ENCODE measurements at places on chromosomes 2 and 18.
A peak's percentile ranks its signal among the peaks of the same experiment; 100 is the strongest.

DNA sequence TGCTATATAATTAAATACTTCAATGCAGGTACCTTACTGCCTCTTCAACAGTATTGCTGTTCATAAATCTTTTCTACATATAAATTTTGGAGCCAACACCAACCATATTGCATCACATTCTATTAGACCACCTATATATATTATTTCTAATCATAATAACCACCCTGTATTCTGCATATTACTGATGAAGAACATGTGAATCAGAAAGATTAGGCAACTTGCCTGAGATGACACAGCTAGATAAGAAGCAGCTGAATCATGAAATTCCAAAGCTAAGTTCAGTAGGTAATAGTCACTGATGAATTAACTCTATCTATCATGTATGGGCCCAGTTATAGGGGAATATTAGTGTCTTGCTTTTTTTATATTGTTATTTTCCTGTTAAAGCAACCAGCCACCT is 161.8 kb downstream of the AGPS start:
- no peak for DNase-seq

GRCh38 chr2:75495862-75496261 is 64.9 kb downstream of the EVA1A start:
- DNase-seq, result no peak

DNA sequence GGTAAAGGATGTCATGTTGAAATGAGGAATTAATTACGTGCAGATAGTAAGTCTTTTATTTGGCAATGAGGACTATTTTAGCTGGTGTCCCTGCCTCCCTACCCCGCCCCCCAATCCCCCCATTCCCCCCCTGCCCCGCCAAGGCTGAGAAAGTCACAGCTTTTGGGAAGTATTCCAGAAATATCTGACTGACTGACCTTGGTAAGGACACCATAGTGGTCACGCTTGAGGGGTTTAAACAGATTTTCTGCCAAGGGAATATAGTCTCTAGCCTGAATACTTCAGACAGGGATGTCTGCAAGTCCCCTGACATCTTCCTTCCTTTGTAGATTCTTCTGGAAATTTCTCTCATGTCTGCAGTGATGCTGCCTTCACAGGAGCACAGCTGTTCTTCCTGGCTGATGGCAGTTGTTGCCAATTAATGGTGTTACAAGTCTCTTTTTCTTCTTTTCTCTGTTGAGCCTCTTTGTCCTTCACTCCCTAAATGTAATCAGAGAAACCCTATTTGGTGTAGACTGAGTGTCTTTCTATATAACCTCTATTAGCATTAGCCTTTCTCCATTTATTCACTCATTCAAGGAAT is 53.7 kb upstream of the MGAT5 start:
- DNase-seq, result no peak

GRCh38 chr2:123532126-123532525 is 493.0 kb upstream of the CNTNAP5 start:
- no peak for DNase-seq

- DNase-seq, result no peak
These were observed 100.5 kb upstream of the VWC2L start for GRCh38 chr2:214310319-214310718.

GRCh38 chr18:36128907-36129299 is 237 bp downstream of the SLC39A6 start:
- DNase-seq, result no peak

DNA sequence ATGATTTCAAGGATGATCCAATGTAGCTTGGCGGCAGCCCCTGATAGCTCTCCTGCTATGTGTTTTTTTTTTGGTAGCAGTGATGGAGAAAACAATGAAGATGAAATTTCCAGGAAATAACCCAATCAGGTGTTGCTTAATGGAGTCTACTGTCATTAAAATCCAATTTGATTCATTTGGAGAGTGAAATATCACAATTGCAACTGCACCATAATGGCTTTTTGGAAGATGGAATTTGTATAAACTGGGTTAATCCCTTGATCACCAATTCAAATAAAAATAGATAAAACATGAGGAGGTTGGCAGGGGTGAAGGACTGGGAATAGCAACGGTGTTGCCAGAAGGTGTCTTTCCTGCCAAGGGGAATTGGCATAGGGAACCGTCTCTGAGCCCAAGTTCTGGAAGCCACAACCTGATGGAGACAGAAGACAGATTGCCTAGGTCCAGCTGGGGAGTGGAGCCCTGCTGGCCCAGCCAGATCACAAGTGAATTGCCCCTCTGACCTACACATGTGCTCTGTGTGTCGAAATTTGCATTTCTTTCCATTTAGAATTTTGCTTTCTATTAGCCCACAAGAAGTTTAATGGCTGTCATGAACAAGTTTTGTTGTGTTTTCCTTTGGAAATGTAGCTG is 170.3 kb upstream of the SPRED2 start:
- DNase-seq, result no peak

DNA sequence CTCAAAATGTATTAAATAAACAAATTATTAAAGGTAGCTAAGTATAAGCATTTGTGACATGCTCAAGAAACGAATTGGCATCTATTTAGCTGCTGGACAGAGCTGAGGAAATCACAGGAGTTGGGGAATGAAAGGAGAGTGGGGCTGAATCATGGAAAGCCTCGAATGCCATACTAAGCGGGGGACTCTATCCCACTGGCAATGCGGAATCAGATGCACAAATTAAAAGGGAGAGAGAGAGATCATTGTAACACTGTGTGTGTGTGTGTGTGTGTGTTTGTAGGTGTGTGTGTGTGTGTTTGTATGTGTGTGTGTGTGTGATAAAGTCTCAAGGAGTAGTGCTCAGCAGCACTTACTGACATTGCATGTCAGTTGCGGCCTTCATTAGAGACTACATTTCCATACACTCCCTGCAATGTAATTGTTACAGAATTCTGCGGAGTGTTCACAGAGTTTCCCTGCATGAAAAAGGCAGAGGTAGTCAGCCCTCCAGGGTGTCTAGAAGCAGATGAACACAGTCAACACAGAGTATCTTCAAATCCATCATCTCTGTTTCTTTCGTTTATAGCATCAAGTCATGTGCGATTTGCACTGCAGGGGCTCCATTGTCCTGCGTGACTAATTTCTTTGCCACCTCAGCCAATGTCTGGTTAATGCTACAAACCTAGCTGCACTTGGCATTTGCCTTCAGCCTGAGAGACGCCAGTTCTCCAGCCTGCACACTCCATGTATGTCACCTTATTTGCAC is 111.7 kb upstream of the CYRIA start:
- no peak for DNase-seq

- DNase-seq, result no peak
These were observed 117.8 kb downstream of the DYM start for GRCh38 chr18:49342690-49343089.

DNA sequence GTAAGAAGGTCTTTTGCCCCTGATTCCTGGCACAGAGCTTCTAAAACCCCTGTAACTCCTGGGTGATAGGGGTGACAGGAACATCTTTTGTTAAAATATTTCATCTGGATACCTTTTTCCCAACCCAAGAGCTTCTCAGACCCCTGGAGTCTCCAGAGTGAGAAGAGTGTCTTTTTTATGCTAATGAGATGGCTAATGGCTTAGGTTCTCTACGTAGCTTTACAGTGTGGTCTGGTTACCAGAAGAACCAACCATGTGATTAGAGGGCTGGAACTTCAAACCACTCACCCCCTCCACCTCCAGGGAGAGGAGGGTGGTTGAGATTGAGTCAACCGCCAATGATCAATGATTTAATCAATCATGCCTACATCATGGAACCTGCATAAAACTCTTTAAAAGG is 16.2 kb upstream of the DCC start:
- DNase-seq, result no peak

DNA sequence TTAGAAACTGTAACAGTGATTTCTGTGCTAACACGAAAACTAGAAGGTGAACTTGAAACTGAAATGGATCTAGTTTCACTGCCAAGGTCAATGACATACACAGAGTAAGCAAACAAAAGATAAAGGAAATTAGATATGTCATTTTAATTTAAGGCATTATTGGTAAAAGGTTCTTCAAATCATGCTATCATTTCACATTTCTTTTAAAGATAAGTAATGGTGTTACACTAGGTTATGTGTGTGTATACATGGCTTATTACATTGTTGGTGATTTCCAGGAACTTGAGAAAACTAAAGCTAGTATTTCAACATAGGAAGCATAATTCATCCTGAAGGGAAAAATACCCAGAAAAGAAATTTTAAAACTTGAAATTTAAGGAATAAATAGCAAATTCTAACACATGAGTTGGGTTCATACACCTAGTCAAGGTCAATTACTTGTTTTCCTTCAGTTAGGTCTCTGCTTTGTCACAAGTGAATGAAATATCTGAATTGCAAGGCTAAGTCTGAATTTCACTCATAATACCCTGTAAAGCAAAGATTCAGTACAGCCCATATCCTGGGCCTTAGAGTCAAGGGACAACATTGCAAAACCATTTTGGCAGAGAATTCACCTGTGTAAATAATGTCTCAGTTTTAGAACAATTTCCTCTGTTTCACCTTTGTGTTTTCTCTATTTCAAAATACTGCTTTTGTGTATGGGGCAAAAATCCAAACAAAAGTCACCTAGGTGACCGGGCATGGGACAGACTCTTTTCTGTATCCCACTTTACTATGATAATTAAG is 141.6 kb downstream of the SRBD1 start:
- DNase-seq, result no peak

- no peak for DNase-seq
These were observed 3.8 kb downstream of the LIPG start for GRCh38 chr18:49565612-49566011.

DNA sequence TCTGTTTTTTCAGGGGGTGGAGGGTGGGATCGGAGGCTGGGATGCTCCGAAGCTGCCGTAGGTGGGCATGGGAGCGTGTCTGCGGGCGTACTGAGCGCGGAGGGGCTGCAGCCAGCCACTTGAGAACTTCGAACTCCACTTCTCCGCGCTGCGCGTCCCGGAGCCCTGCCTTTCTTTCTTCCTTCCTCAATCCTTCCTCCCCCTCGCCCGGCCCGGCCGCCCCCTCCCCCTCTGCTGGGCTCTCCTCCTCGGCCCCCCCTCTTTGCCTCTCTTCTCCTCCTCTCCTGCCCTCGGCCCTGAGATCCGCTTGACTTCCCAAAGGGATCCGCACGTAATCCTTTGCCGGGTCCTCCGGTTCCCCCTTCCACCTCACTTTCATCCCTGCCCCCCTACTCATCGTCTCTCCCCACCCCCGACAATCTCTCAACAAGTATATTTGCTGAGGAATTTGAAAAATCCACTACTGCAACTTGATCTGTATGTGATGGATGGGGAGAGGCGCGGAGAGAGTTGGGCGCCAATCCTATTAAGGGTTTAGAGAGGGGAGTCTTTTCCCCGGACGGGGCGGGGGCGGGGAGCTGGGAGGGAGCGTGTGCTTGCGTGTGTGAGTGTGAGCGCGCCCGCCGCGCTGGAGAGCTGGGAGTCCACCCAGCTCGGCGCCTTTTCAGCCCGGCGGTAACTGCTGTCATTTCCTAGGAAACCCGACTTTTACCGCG is 1.1 kb downstream of the GLI2 start:
- DNase-seq, result no peak

GRCh38 chr2:52144590-52144989 is 1112.7 kb upstream of the NRXN1 start:
- no peak for DNase-seq

DNA sequence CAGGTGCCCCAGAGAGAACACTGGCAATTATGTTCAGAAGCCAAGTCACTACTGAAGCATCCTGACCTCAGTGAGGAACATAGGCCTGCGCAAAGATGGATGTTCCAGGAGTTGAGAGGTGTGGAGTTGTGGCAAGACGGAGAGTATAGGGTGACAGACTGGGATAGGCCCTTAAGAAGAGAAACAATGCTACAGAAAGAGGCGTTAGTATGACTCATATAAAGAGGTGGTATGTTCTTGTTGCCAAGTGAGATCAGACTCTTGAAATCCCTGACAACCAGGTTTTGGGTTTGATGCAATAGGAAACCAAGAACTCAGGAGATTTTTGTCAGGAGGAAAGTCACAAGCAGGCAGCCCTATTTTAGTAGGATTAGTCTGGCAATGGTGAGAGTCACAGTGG is 185.6 kb downstream of the RIT2 start:
- peak; percentile 10 for DNase-seq

DNA sequence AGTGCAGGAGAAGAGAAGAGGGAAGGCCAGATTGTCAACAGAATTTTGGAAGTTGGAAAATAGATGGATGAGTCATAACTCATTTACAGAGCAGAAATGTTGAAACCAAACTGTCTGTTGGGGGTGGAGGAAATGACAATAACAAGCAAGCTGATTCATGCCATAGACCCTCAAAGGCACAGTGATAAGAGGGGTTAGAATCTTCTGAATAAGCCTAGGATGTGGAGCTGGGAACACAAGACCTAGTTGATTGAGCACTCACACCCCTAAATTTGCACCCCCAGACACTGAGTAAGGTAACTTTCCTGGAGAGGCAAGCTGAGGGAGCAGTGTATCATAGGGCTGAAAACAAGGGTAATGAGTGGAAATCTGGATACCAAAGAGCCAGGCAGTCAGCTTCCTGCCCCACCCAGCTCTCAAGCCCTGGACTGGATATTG is 141.4 kb downstream of the SCG2 start:
- peak; percentile 45 for DNase-seq

GRCh38 chr2:94923196-94923595 is 52.0 kb downstream of the TEKT4 start:
- DNase-seq, result no peak

- DNase-seq, result no peak
These were observed 1090.8 kb downstream of the BCL11A start for GRCh38 chr2:59462422-59463197.

DNA sequence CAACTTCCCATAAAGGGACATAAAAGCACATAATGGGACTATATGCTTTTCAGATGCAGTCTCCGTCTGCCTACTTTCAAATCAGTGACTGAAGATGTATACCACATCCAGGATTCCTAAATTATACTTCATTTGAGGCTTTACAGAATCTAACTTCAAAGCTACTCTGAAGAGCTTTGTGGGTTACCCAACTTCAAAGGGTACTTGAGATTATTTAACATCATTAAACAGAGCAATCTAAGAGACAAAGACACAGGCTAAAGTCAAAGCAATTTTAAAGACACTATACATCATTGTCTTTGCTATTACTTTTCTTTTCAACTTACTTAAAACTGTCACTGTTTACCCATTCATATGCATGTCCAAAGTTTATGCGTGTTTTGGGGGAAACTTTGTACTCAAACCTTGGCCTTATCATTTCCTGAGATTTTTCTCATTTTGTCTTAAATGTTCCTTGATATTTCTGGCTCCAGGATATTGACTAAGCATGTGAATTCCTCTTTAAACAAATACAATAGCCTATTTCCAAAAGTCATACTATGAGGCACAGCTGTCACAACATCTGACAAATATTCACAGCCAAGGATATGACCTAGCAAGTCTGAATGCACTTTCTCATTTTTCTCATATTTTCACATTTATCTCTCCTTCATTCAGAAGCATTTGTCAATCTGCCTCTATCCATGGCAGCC is 1985.1 kb upstream of the PIK3C3 start:
- no peak for DNase-seq

DNA sequence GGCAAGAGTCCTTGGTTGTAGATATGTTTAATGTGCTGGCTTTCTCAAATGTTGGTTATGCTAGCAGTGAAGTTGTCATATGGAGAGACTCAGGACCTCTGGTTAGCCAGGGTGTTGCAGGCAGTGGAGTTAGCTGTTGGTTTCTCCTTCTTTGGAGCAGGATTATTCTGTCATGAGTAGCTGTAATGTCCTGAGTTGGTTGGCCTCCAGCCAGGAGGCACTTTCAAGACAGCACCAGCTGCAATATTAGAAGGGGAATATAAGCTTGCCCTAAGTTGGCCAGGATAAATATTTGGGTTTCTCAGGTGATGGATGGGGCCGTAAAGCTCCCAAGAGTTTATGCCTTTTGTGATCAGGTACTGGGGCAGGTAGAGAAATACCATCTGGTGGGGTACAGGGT is 65.5 kb downstream of the MSTN start:
- DNase-seq, result no peak

GRCh38 chr2:238574490-238575271 is 148.0 kb downstream of the ASB1 start:
- no peak for DNase-seq

GRCh38 chr2:190795686-190796085 is 84.9 kb upstream of the GLS start:
- no peak for DNase-seq
